Brain pericyte (primary cell): ENCODE measurements at places on chromosomes 2 and 18.

DNA sequence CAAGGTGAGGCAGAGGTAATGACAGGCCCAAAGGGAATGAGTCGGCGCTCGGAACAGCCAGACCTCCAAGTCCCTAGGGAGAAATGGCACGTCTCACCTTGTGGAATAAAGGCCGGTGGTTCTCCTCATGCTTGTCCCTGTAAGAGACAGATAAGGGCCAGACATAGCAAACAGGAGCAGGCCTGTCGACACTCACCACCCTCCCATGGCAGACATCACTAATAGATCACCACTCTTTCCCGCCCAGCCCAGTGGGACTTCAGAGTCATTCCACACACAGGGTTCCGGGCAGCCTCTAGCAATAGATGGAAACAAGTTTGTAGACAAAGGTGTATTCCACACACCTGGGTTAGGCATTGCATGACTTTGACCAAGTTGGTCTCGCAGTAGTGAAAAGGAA is 6.3 kb downstream of the DNPEP start:
- DNase-seq, result no peak

GRCh38 chr18:36287653-36288052 is 9.9 kb upstream of the FHOD3 start:
- DNase-seq, result no peak

DNA sequence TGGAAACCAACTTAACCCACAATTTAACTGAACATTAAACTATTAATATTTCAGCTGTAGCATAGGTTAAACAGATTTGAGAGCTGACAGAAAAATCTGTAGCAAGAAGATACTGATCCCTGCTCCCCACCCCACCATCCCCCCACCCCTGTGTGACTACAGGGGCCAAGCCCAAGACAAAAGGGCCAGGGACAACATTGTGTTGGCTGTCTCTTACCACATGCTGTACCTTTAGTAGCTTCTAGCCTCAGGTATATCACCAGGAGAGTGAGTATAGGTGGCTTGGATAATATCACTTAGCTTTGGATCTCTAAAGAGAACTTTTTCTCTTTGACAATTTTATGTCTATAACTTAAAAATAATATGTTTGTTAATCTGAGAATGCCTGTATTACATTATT is 140.7 kb downstream of the AGPS start:
- DNase-seq, result no peak

GRCh38 chr18:52237551-52237950 is 102.4 kb upstream of the DCC start:
- no peak for DNase-seq

- no peak for DNase-seq
These were observed 4.6 kb downstream of the MIB1 start for GRCh38 chr18:21745231-21745630.

DNA sequence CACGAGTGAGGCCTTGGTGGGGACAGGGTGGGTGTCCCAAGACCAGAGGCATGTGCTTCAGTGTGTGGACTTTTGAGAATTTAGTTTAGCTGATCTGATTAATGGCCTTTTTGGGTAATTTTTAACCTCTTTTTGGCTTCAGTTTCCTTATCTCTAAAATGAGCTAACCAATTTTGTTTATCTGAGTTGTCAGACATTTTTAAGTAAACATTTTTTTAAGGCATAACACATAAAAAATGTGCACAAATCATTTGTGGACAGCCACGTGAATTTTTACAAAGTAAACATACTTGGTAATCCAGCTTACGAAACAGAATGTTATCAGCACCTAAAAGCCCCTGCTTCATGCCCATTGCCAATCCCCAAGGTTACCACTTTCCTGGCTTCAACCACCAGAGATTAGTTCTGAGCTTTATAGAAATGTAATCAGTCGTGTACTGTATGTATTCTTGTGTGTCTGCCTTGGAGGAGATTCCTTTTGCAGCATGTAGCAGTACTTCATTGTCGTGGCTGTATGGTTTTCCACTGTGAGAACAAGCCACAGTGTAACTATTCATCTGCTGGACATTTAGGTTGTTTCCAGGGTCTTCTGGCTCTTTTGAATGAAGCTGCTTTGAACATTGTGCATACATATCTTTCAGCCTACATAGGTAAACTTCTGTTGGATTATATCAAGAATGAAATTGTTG is 8.4 kb upstream of the INO80C start:
- DNase-seq, result no peak

GRCh38 chr2:12412898-12413305 is 303.8 kb upstream of the TRIB2 start:
- no peak for DNase-seq

DNA sequence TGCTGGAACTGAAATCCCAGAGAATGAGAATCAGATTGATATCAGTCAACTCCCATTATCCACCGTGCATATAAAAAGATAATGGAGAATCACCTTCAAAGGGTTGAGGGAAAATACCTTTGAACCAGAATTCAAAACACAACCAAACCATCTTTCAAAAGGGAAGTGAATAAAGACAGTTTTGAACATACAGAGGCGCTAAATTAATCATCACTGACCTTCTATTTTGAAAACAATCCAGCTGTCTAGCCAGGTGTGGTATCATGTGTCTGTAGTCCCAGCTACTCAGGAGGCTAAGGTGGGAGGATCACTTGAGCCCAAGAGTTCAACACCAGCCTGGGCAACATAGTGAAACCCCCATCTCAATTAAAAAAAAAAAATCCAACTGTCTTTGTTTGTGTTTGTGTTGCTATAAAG is 63.6 kb downstream of the TRABD2A start:
- DNase-seq, result no peak

DNA sequence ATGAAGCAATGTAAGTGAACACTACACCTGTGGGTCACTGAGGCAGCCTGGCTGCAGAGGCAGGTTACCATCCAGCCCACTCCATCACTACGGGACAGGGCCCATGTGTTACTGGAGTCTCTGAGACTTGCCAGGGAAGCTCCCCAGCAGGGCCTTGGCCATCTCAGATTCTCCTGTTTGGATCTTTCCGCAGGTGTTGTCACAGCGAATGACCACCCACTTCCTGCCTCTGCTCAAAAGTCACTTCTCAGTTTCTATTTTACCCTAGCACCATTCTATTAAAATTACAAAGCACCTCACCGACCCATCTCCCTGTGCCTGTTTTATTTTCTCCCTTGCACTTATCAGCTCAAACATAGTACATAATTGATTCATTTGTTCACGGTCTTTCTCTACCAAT is 34.5 kb upstream of the L3MBTL4 start:
- DNase-seq, result no peak

- DNase-seq, result no peak
These were observed 45.6 kb downstream of the LCLAT1 start for GRCh38 chr2:30492619-30493018.

GRCh38 chr18:14767474-14767873 is 19.5 kb downstream of the ANKRD30B start:
- DNase-seq, result no peak

DNA sequence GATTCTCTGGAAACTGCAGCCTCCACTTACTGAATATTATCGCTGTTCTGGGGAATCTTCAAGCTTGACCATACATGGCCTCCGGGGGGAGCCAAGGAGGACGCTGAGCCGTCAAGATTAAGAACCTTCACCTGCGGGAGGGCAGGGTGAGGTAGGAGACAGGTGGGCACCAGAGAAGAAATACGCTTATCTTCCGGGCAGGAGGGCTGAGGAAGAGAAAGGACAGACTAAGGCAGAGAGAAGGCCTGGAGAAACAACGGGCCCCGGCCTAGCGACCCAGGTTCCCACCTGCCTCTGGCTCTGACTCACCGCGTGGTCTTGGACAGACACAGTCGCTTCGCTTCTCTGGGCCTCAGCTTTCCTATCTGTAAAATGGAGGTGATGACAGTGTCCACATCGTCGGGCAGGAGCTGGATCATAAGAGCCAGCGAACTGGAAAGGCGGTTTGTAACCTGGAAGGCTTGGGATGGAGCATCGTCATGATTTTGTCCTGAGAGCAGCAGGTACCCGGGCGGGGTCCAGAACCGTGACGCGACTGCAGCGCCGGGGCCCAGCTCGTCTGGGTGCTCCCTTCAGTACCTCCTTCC is 659 bp downstream of the ZNF142 start:
- no peak for DNase-seq

GRCh38 chr2:121682396-121683298 is 33.4 kb upstream of the CLASP1 start:
- DNase-seq, result no peak

DNA sequence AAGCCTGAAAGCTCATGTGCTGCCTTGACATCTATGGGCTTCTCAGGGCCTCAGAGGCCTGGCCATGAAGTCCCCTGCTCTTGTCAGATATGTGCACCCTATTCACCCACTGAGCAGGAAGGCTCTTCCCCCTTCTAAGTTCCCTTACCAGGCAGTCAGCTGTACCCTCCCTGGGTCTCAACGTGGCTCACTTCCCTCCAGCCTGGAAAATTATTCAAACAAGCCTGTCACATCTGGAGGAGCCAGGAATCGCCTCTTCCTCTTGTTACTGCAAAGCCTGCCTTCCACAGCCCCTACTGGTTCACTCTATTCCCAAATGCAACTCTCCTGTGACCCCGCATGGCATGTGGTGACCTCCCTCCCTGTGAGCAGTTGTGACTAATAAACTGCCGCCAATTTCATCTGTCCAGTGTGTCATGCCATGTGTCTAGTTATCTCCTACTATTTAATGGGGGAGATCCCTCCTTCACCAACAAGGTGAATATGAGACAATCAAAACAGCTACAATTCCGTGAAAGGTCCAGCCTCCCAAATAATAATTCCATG is 8.4 kb upstream of the SERPINB8 start:
- DNase-seq, result no peak

GRCh38 chr18:24876266-24876665 is 415.8 kb downstream of the HRH4 start:
- DNase-seq, result no peak

- no peak for DNase-seq
These were observed 332.5 kb downstream of the PID1 start for GRCh38 chr2:228938629-228939028.

GRCh38 chr2:144886862-144887261 is 366.9 kb upstream of the ZEB2 start:
- no peak for DNase-seq

GRCh38 chr18:24561369-24561965 is 101.0 kb downstream of the HRH4 start:
- no peak for DNase-seq

DNA sequence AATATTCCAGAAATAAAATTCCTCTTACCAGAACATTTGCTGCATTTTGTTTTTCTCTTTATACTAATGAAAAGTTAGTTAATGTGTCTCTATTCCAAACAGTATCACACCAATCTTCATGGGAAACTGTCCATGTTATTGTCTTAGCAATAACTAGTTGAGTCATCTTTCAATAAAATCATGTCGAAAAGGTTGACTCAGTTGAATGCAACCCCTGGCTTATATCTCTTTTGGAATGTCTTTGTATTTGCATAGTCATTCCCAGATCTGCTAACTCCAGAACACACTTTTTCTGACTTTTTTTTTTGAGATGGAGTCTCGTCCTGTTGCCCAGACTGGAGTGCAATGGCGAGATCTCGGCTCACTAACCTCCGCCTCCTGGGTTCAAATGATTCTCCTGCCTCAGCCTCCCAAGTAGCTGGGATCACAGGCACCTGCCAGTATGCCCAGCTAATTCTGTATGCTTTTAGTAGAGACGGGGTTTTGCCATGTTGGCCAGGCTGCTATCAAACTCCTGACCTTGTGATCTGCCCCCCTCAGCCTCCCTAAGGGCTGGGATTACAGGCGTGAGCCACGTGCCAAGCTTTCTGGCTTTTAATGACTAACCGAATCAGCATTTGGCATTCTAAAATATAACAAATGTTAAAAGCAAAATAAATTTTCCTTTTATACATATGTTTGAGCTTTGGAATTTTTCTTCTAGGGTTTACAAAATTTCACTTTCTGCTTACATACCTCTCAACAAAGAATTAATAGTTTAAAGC is 133.2 kb upstream of the GULP1 start:
- DNase-seq, result no peak

DNA sequence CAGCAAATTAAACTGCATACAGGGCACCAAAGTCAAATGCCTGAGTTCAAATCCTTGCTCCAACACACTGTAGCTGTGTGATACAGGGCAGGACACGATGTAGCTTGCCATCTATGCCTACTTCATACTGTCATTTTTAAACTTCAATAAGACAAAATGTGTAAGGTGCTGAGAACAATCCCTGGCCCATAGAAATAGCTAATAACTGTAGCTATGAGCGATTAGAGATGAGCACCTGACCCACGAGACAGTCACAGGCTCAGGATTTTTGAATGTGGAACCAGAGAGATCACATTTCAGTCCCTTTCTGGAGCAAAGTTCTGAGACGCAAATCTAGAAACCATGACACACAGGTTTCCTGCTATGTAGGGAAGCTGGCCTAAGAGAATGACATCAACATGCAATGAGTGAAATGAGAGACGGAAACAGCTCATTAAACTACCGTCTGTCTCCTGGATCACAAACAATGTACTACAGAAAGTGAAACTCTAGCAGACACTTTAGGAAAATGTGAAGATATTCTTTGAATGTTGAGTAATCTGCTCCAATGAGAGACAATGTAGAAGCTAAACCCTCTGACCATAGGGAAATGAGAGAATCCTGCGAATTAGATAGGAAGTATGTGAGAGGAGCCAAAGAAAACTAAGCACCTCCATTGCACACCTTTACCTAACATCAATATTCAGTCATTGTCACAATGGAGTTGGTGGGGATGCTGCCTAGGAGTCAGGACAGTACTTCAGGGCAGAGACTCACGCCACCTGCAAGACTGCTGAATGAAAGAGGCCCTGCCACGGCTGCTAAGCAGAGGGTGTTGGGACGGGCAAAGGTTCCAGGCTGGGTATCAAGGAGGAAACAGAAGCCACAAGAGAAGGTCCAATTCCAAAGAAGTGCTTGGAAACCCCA is 25.5 kb downstream of the B4GALT6 start:
- no peak for DNase-seq

- DNase-seq, result no peak
These were observed 158.8 kb upstream of the FBXO11 start for GRCh38 chr2:48065096-48065495.

GRCh38 chr2:24552836-24553235 is 61.8 kb downstream of the NCOA1 start:
- no peak for DNase-seq

DNA sequence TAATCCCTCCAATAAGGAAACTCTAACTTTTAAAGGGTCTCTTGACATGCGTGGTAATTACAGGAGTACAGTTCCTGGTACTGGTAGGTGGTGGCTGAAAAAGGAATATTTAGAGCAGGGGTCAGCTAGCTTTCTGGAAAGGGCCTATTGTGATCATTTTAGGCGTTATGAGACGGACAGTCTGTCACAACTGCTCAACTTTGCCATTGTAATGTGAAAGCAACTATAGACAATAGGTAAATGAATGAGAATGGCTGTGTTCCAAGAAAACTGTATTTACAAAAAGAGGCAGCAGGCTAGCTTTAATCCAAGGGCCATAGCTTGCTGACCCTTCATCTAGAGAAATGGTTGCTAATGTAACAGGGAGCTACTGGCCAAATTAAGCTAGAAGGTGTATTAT is 177.7 kb upstream of the LRRTM1 start:
- DNase-seq, result no peak

GRCh38 chr2:112084689-112085374 is 29.8 kb downstream of the TMEM87B start:
- DNase-seq, result no peak
